ENCODE measurements at places on chromosomes 3 and 15.

- no peak for DNase-seq
Measured at GRCh38 chr15:29472901-29473445, 203.4 kb upstream of the NSMCE3 start.

DNA sequence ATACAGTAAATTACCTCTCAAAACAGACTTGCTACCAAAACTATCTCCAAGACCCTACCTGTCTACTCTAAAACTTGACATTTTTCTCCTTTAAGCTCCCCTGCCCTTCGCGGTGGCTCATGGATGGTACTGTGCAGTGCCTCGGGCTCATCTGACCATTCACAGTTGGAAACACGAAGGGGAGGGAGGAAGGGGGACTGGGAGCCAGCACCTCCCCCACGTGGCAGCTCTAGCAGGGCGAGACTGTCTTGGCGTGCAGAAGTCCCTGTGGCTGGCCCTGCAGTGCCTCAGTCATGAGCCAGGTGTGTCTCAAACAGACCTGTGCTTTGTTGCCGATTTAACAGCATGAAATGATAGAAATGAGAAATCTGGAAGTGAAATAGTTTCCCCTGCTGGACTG, 372.0 kb downstream of the GABRG3 start:
- no peak for DNase-seq

- no peak for DNase-seq
Measured at GRCh38 chr3:152184971-152185686, 83.6 kb upstream of the MBNL1 start.

DNA sequence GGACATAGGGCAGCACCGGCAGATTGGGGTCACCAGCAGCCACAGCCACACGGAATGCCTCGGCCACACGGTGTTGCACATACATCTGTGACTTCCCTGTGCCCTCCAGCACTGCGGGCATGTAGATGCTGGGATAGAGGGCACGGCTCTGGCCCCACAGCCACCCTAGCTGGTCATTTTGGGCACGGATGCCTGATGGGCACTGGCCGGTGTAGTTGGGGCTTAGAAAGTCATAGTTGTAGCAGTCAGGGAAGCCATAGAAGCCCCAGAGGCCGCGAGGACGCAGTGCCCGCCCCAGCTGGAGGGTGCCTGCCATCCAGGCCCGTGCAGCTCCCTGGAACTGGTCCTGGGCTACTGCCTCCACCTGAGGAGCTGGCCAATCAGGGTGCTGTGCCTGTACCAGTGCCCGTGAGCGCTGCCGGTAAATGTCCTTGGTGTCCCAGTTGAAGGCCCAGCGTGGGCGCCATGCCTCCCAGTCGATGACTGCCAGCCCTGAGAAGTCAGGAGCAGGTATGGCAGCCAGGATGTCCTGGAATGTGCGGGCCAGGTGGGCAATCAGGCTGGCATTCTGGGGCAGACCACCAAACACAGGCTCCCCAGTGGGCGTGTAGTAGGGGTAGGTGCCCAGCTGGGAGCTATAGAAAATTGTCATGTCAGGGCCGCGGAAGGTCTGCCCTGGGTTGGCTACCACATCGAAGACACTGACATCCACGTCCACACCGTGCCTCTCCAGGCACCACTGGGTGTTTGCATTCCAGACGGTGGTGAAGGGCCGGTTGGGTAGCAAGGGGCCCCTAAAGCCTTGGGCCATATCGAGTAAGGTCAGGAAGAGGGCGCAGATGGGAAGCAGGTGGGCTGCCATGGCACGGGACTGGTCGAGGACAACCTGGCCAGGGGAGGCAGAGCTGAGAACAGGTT, 1.0 kb downstream of the HYAL1 start:
- no peak for DNase-seq

- DNase-seq: no peak
Measured at GRCh38 chr15:32872621-32873283, 154.9 kb downstream of the GREM1 start.

DNA sequence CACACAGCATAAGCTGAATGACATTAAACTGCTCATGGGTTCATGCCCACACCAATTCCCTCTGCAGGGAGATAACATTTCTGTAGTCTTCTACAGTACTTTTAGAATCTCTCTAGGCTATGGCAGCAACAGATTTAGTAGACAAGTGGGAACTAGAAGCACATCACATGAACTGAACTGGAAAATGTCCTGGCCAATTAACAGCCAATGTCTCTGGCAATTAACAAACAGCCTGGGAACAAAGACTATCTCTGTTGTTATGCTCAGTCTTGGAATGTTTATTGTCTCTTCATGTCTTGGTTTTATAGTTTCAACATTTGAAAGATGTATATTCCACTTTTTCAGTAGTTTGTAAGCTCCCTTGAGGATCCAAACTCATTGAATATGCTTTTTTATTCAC, 523.2 kb upstream of the NAALADL2 start:
- no peak for DNase-seq

GRCh38 chr3:45337839-45338470, 50.4 kb upstream of the LARS2 start:
- DNase-seq: no peak

DNA sequence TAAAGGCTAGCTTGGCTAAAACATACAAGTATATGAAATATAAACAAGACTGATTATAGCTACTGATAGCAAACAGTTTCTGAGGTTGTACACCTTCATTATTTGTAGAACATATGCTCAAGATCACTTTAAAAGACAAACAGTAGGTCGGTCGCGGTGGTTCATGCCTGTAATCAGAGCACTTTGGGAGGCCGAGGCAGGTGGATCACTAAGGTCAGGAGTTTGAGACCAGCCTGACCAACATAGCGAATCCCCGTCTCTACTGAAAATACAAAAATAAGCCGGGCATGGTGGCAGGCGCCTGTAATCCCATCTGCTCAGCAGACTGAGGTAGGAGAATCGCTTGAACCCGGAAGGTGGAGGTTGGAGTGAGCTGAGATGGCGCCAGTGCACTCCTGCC, 80.3 kb downstream of the SMARCC1 start:
- no peak for DNase-seq

DNA sequence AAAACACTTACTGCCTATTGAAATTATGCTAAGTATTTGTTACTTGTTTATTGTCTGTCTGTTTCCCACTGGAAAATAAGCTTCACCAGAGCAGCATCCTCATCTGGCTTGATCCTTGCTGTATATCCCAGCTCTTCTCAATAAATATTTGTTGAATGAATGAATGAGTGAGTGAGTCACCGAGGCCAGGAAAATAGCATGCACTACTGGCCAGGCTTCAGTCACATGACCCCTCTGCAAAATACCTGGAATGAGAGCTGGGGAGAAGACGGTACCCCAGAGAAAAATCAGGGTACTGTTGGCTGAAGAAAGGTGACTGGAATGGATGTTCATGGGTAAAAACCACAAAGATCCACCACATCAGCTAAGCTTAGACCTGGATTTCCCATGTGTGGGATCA, 331.9 kb downstream of the SHQ1 start:
- no peak for DNase-seq

DNA sequence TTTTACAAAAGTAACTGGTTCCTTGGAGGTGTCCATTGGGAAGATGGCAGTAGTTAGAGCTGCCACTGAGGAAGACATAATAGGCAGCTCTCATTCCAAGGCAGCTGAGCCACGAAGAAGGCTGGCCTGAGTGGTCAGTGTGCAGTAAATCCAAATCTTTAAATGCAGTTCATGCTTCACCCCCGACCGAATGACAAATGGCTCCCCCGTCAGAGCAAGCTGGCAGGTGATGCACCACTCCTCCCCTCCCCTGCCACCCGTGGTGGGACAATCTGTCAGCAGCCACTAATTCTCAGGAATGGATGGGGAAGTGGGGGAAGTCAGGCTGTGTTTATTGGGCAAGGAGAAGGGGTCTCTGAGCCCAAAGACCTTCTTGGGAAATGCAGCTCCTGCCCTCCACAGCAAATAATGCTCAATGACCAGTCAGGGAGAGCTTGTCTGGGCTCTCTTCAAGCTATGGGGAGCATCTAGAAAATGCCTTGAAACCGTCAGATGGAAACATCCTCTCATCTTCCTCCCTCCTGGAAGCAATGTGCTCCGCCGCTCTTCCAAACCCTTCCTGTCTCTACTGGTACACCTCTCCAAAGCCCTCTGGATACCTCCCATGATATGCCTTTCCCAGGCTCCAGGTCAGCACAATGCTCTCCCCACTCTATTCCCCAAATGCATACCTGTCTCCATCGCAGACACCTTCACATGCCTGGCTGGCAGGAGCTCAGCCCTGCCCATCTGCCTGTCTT, 65.4 kb downstream of the LIPC start:
- no peak for DNase-seq

DNA sequence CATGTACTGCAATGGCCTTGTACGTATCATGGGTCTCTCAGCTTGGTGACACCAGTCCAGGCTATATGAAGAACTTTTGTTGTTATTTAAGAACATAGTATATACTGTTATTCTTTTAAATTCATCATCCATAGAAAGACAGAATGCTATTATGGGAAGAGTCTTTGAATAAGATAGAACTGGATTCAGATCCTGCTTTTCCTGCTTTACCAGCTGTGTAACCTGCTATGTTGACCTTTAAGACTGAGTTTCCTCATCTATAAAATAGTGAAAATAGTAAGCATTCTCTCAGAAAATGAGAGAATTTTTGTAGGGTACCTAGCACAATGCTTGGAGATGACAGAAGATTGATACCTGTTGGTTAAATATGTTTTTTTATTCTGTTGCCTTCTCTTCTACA, 204.1 kb upstream of the TBL1XR1 start:
- DNase-seq: no peak

DNA sequence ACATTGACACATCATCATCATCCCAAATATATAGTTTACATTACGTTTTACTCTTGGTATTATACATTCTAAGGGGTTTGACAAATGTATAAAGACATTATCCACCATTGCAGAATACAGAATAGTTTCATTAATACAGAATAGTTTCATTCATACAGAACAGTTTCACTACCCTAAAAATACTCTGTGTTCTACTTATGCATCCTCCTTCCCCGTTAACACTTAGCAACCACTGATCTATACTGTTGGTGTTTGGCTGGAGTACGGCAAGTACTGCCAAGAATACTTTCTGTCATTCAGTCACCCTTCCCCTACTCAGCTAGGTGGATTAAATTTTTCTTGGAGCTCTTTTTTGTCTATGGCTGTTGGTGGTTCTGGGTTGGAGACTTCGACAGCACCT, 33.4 kb downstream of the LEKR1 start:
- no peak for DNase-seq

All from RCC 7860 (cell line).